Activated CD4-positive, alpha-beta T cell treated with anti-CD3 and anti-CD28 coated beads for 24 hours (primary cell): ENCODE measurements at places on chromosomes 4 and X.
A peak's percentile ranks its signal among the peaks of the same experiment; 100 is the strongest.

DNA sequence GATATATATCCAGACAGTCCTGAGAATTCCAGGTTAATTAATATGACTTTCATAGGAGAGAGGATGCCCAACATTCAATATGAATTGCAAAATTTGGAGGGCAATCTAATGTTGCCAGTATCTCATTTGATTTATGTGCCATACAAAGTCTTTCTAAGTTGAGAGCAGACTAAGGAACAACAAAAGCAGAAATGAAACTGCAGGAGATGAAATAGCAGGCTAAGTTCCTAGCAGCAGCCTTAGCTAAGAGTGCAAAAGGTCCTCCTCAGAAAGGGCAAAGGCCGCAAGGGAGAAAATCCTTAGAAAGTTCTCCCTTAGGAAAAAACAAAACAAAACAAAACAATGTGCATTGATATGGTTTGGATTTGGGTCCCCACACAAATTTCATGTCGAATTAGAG lies 602.9 kb upstream of the HTR2C start:
- no peak for DNase-seq

- no peak for DNase-seq
Measured at GRCh38 chrX:129953334-129953648, 29.1 kb upstream of the BCORL1 start.

DNA sequence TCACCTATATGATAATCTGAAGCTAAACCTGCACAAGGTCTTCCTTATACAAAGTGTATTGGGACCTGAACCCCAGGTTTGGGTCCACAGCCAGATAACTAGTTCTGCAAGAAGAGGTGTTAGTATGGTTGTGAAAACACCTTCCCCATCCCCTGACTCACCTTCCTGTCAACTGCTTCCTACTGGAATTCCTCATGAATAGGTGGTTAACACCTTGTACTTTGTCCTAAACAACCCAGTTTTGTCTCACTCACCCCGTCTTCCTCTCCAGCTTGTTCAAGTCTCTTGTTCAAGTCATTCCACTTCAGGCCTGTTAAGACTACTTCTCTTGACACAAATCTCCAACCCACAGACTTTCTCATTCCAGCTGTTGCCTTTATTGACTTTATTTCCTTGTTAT lies 45.5 kb downstream of the CCNG2 start:
- no peak for DNase-seq

DNA sequence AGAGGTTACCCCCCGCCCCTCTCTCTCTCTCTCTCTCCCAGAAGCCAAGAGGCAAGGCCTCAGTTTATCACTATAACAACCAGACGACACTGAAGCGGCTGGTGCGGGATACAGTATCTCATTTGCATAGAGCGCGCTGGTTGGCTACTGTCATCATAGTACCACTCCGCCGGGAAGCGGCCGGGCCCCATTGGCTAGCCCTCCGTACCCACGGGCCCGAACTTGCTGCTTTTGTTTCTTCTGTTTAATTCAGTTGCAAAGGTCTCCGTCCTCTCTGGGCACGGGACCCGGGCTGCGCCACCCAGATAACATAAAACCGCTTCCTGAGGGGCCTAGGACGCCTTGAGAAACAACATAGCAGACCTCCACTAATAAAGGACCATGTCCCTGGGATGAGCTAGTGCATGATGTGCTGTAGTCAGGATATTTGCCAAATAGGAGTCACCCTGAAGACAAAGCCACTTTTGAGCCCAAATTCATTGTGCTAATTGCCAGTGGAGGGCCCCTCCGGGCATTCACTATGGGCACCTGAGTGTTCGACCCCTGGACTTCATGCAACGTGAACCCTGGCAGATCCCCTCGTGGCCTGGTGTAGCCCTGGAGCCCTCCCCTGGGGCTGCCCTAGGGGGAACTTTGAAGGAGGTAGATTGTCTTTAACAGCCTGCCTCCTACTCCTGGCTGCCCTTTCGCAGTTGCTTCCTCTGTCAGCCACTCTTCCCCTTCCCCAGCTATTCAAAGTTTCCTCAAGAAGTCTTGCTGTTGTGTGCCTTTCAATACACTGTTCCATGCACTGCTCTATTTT lies at the start of gene PCYT1B:
PCYT1B (minus strand) TSS at position 91 of the 802 bp plus-strand sequence. CDS start 242 bp downstream, outside the sequence.
- DNase-seq = peak; percentile 9

DNA sequence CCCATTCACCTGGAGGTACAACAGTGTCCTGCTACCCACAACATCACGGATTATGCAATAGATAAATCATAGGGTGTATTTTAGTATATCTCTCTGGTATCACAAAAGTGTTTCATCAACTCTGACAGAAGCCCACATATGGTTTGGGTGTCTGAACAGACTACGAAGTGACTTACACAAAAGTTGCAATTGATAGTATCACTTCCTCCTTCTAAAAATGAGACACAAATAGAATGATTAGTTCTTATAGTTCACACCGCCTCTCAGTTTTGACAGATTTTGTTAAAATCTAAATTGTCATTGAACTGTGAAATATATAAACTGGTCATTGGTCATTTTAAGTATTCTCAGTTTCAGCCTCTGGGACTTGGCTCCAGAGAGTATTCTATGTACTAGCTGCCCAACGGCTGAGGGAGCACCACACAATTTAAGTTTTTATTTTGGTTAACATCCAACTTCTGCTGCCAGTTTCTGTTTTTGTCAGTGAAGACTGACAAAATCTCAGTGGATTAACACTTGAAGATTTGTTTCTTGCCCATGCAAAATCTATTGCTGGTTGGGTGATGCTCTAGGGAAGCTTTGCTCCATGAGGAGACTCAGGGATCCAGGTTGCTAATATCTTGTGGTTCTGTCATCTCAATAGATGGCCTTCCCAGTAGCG lies 113.8 kb upstream of the PUDP start:
- no peak for DNase-seq

DNA sequence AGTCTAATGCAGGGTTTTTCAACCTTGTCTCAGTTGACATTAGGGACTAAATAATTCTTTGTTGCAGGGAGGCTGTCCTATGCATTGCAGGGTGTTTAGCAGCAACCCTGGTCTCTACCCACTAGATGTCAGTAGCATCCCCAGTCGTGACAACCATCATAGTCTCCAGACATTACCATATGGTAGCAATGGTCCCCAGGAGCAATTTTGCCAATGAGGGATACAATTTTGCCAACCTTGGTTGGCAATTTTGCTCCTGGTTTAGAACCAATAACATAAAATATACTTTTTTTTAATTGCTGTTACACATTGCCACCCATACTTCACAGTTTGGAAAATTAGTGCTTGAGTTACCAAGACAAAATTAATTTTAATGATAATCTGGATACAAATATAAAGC lies 6.0 kb downstream of the EREG start:
- DNase-seq = no peak

DNA sequence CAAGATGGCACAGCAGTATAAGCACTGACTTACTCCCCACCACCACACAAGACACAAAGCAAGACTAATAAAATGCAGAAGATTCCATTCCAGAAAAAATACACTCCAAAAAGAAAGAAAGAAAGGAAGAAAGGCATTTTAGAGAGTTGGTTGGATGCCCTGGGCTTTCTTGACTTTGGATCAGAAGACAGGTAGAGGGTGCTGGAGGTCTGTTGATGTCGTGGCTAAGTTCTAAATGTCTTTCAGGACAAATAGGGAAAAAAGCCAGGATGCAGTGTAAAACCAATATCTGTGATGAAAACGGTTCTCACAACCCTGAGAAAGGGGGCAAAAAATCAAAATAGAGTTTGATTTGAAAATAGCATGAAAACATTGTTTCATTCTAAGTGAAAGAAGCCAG lies 555.2 kb upstream of the PRKX start:
- DNase-seq = no peak

- DNase-seq = no peak
Measured at GRCh38 chr4:162201673-162202072, 37.9 kb upstream of the FSTL5 start.

- DNase-seq = no peak
Measured at GRCh38 chrX:135009057-135009610, 13.2 kb downstream of the RTL8B start.

GRCh38 chr4:17236686-17237085 lies 275.2 kb downstream of the QDPR start:
- no peak for DNase-seq

DNA sequence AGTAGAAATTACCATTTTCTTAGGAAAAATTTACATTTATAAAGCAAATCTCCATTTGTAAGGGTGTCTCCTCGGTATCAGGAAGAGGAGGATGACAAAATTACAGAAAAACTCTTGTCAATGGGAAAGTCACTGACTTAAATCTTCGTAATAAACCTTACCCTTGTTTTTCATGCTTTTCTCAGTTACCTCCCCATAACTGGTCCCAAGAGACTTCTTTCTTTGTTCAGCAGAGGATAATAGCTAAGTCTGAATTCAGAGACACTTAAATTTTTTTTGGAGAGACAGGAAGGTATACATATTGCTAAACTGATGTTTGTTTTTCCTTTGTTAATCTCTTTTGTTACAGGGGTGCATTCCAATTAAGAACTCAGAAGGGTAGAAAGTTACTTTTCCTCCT lies 125.5 kb upstream of the JADE1 start:
- DNase-seq = no peak

DNA sequence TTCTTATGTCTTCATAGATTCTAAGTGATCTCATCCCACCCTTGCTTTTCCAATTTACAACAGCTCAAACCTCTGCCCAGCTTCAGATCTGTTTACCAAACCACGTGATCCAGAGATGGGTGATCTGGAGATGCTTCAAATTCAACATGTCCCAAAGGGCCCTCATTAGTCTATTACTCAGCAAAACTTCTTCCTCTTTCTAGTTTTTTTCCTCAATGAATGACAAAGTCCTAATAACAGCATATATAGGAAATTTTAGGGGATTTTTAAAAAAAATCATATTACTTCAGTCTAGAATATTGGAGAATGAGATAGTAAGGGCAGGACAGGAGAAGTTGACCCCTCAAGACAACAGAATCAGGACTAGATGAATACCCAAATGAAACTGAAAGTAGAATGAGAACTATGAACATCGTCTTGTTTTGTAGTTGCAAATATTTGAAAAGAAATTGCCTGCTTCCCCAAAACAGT lies 127.1 kb downstream of the CFAP299 start:
- DNase-seq = no peak

DNA sequence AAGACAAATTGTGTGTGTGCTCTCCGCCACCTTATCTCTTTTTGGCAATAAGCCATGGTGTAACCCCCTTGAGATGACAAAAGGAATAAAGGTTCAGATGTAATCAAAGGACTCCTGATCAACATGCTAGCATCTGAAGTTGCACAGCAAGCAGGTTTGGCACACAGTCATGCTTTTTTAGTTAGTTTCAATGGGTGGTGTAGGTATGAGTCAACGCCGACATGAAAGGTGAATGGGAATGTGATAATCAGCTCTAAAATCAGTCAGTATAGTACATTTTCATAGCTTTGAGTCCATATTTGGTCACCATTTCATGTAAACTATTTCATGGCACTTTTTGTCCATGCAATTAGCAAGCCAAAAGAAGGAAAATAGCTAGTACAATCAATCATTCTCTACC lies 50.4 kb upstream of the ETNPPL start:
- DNase-seq = no peak

DNA sequence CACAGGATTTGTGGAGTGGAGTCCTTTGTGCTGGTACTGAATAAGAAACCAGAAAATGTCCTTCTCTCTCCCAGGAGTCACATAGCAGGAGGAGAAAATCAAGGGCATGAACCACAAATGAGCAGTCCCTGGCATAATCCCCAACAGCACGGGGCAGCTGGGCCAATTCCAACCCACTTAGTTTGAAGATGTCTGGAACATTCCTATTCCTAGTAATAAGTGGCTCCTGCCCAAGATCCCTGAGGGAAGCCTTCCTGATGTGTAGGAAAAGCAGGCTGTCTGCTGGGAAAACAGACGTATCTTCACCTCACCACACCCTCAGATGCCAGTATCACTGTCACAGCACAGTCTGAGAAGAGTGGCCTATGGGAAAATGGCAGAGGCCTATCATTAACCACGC lies 182.8 kb upstream of the MAP3K15 start:
- DNase-seq = no peak

DNA sequence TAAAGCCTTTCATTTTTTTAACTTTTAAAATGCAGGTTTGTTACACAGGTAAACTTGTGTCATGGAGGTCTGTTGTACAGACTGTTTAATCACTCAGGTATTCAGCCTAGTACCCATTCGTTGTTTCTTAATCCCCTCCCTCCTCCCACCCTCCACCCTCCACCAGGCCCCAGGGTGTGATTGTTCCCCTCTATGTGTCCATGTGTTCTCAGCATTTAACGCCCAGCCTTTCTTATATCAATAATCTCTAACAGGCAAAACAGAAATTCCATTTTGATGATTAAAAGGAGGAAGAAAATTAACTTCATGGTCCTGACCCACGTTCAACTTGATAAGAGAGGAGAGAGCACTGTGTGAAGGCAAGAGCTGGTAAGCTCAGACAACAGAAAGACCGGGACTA lies 75.1 kb downstream of the TSPAN5 start:
- no peak for DNase-seq

GRCh38 chr4:148289740-148290139 lies 152.5 kb downstream of the NR3C2 start:
- DNase-seq = no peak

- no peak for DNase-seq
Measured at GRCh38 chr4:63211776-63212479, 1197.3 kb downstream of the TECRL start.

DNA sequence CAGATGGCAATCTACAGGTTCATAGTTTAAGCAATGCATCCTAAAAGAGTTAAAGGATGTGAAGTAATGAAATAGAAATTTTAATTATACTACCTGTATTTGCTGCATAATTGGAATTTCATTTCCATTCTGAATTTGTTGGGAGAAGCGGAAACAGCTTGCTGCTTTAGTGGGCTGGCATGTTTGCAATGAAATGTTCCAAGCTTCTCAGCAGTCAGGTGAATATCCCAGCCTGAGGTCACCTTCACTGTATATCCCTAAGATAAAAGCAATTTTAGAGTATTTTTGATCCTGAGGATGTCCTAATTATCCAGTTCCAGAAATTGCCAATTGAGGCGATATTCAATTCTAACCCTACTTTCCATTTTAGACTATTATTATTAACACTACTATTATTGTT lies 136.1 kb upstream of the ARSJ start:
- no peak for DNase-seq

- DNase-seq = no peak
Measured at GRCh38 chr4:44100456-44100855, 348.2 kb downstream of the KCTD8 start.

GRCh38 chr4:176451443-176451842 lies 131.7 kb downstream of the SPCS3 start:
- no peak for DNase-seq

- DNase-seq = no peak
Measured at GRCh38 chr4:8675383-8675782, 82.8 kb downstream of the CPZ start.

DNA sequence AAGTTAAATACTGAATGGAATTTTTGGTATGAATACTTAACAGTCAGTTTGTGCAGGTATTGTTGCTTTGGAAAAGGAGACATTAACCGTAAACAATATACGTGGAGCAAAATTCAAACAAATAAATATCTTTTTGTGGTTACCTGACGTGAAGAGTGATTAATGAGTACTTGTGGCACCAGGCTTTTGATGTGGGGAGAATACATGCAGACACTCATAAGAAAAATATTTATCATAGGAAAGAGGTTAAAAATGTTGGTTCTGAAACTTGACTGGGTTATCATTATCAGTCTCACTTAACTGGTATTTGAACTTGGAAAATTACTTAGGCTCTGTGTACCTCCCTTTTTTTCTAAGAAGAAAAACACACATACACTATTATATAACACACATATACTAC lies 136.4 kb upstream of the NDST4 start:
- DNase-seq = no peak
